ENCODE measurements at places on chromosomes 5 and 9.

DNA sequence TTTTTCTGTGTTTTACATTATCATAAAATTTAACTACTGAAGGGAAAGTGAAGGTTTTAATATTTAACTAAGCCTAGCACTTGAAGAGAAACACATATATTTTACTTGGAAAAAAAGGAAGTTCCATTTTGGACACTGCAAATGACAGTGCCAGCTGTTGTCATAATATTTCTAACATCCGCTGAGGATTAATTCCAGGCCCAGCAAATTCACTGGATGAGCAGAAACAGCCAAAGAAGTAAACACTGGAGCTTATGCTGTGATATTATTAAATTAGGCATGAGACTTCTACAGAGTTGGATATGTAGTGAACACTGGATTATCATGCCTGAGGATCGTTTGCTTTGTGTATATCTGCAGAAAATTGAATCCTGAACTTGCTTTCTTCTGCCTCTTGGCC lies 67.6 kb downstream of the GHR start:
- H3K4me1 ChIP-seq, result no peaks in the 10 kb centered on the region
- H3K27ac ChIP-seq, result no peak overlapping the region
- no peak for DNase-seq
- H3K4me3 ChIP-seq, result no peak overlapping the region

- no peaks in the 10 kb centered on the region for H3K27me3 ChIP-seq
- no peak overlapping the region for H3K4me3 ChIP-seq
- no peak for DNase-seq
- no peak overlapping the region for H3K27ac ChIP-seq
- H3K4me1 ChIP-seq, result peaks cover 25% of the 10 kb centered on the region
Observed at GRCh38 chr9:15248081-15248480, 58.9 kb downstream of the TTC39B start.

DNA sequence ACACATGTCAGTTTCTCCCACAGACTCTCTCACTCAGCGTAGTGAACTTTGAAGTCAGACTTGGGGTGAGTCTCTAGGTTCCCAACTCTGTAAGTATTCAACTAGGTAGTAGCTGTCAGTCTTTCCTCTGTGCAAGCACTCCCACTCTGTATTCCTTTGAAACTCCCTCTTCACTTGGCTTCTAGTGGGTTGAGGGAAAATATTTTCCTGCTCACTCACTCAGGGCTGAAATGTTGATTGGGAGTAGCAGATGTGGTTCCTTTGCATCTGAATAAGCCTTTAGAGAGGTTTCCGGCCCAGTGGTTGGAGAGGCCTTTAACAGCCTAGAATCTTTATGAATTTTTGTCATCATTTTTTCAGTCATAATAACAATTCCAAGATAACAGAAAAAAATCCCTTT lies 18.1 kb upstream of the ARRDC3 start:
- peaks cover 7% of the 10 kb centered on the region for H3K4me1 ChIP-seq
- peak overlapping the region; percentile 24 for H3K27ac ChIP-seq
- H3K36me3 ChIP-seq, result peaks cover 2% of the 10 kb centered on the region
- H3K27me3 ChIP-seq, result no peaks in the 10 kb centered on the region

- no peaks in the 10 kb centered on the region for H3K27me3 ChIP-seq
- H3K27ac ChIP-seq, result no peak overlapping the region
- H3K4me1 ChIP-seq, result no peaks in the 10 kb centered on the region
- no peak overlapping the region for H3K4me3 ChIP-seq
- no peak for DNase-seq
Observed at GRCh38 chr5:124986170-124986569, 239.7 kb upstream of the ZNF608 start.

DNA sequence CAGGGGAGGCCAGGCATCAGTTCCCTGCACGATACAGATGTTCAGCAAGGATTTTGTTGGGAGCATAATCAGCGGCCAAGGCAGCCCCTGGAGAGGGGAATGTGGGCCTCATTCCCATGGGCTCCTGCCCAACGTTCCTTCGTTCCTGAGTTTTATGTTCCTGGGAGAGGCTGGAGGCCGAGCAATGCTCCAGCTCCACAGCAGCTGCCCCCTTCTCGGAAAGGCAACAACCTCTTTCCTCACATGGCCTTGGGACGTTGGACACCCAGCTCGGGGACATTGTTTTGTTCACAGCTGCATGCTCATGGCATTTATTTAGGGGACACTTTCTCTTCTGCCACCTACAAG lies 63.8 kb upstream of the COL15A1 start:
- DNase-seq, result no peak
- H3K4me1 ChIP-seq, result no peaks in the 10 kb centered on the region
- H3K27me3 ChIP-seq, result peaks cover 61% of the 10 kb centered on the region
- H3K4me3 ChIP-seq, result no peak overlapping the region

- H3K27ac ChIP-seq, result no peak overlapping the region
- no peaks in the 10 kb centered on the region for H3K27me3 ChIP-seq
Observed at GRCh38 chr5:119470105-119470763, 17.9 kb downstream of the HSD17B4 start.

GRCh38 chr5:75710637-75711036 lies 6.6 kb downstream of the POC5 start:
- H3K27me3 ChIP-seq, result no peaks in the 10 kb centered on the region
- no peak overlapping the region for H3K4me3 ChIP-seq
- peaks cover 21% of the 10 kb centered on the region for H3K4me1 ChIP-seq
- H3K36me3 ChIP-seq, result peaks cover 9% of the 10 kb centered on the region
- no peak for DNase-seq

- peaks cover 22% of the 10 kb centered on the region for H3K4me1 ChIP-seq
- peak overlapping the region; percentile 99 for H3K27ac ChIP-seq
- no peaks in the 10 kb centered on the region for H3K27me3 ChIP-seq
- DNase-seq, result no peak
- peak overlapping the region; percentile 85 for H3K4me3 ChIP-seq
- peaks cover 9% of the 10 kb centered on the region for H3K36me3 ChIP-seq
Observed at GRCh38 chr5:87340716-87341115, 72.0 kb downstream of the CCNH start.

- H3K27ac ChIP-seq, result no peak overlapping the region
- H3K27me3 ChIP-seq, result peaks cover 56% of the 10 kb centered on the region
- no peaks in the 10 kb centered on the region for H3K36me3 ChIP-seq
Observed at GRCh38 chr5:38422622-38423021, 133.8 kb downstream of the LIFR start.

- H3K36me3 ChIP-seq, result no peaks in the 10 kb centered on the region
- H3K4me3 ChIP-seq, result no peak overlapping the region
- H3K27me3 ChIP-seq, result no peaks in the 10 kb centered on the region
- H3K27ac ChIP-seq, result no peak overlapping the region
Observed at GRCh38 chr5:97563050-97563657, 380.1 kb upstream of the RIOK2 start.

GRCh38 chr5:158777647-158778350 lies 321.9 kb downstream of the EBF1 start:
- no peaks in the 10 kb centered on the region for H3K36me3 ChIP-seq
- H3K4me3 ChIP-seq, result no peak overlapping the region
- H3K27ac ChIP-seq, result no peak overlapping the region
- H3K27me3 ChIP-seq, result peaks cover 33% of the 10 kb centered on the region

- no peaks in the 10 kb centered on the region for H3K36me3 ChIP-seq
- no peak overlapping the region for H3K4me3 ChIP-seq
- no peaks in the 10 kb centered on the region for H3K27me3 ChIP-seq
- DNase-seq, result no peak
- H3K27ac ChIP-seq, result no peak overlapping the region
Observed at GRCh38 chr9:81474125-81474524, 215.2 kb downstream of the TLE1 start.

- H3K36me3 ChIP-seq, result no peaks in the 10 kb centered on the region
- no peak for DNase-seq
- peaks cover 9% of the 10 kb centered on the region for H3K27me3 ChIP-seq
- no peaks in the 10 kb centered on the region for H3K4me1 ChIP-seq
- no peak overlapping the region for H3K27ac ChIP-seq
Observed at GRCh38 chr5:137051161-137051560, 448.0 kb downstream of the SPOCK1 start.

GRCh38 chr9:86500667-86501435 lies 146.6 kb upstream of the TUT7 start:
- no peaks in the 10 kb centered on the region for H3K4me1 ChIP-seq
- H3K36me3 ChIP-seq, result no peaks in the 10 kb centered on the region
- no peak overlapping the region for H3K4me3 ChIP-seq
- no peak overlapping the region for H3K27ac ChIP-seq
- peaks cover 65% of the 10 kb centered on the region for H3K27me3 ChIP-seq

DNA sequence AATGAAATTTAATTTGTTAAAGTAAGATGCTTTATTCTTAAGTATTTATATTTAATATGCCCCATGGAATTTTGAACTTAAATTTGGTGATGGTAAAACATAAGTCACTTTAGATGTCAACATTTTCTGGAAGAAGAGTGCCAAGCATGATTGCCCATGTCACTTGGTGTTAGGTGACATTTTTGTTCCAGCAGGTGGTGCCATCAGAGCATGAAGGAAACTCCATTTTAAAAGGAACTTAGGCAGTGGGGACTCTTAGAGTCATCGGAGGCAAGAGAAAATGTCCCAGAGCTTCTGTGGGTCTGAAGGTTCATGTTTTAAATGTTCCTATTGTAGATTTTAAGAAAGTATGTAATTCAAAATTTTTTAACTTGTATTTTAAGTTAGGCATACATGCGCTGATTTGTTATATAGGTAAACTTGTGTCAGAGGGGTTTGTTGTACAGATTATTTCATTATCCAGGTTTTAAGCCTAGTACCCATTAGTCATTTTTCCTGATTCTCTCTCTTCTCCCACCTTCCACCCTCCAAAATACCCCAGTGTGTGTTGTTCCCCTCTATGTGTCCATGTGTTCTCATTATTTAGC lies 789.3 kb downstream of the SEMA5A start:
- no peaks in the 10 kb centered on the region for H3K4me1 ChIP-seq
- H3K36me3 ChIP-seq, result no peaks in the 10 kb centered on the region
- DNase-seq, result no peak
- H3K4me3 ChIP-seq, result no peak overlapping the region

DNA sequence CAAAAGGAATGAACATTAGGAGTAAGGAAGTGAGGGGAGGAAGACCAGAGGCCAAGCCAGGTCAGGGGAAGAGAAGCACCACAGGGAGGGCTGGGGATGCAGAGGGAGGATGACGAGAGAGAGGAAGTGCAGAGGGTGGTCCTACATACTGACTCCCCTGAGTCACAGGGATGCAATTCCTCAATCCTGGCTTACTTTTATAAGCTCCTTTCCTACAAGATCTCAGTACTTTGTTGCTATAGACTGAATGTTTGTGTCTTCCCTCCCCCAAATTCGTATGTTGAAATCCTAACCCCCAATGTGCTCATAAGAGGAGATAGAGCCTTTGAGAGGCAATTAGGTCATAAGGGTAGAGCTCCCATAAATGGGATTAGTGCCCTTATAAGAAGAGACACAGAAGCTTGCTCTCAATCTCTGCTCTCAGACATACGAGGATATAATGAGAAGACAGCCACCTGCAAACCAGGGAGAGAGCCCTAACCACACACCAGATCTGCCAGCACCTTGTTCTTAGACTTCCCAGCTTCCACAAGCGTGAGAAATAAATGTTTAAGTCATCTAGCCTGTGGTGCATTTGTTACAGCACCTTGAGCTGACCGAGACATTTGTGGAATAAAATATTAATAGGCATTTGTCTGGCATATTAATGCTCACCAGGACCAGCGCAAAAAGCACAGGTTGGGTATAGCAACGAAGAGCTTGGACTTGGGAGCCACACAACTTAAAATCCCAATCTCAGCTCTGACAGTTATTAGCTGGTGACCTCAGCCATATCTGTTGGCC lies 33.4 kb downstream of the GCNT4 start:
- DNase-seq, result no peak
- peaks cover 6% of the 10 kb centered on the region for H3K4me1 ChIP-seq
- H3K4me3 ChIP-seq, result no peak overlapping the region

DNA sequence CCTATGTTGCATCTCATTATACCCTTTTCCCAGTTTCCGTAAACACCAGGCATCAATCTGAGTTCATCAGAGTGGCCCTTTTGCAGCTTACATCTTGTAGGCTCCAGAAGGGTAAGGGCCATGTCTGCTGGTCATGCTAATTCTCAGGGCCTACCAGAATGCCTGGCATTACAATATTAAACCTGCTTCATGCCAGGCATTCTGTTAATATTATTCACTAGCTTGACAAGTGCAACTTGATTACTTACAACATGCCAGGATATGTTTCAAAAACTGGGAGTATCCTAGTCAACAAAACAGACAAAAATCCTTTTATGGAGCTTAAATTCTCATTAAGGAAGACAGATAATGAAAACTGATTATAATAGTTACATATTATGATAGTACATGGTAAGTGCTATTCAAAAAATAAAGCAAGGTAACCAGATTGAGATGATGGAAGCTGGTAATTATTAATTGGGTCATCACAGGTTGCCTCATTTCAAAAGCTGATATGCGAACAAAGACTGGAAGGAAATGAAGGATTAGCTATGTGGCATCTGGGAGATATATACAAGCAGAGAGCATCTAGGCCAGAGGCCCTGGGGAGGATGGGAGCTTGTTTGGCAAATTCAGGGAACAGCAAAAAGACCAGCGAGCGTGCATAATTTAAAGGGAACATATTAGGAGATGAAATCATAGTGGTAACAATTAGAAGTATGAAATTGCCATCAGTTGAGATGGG lies 406.3 kb downstream of the DMRT2 start:
- H3K36me3 ChIP-seq, result no peaks in the 10 kb centered on the region
- no peak for DNase-seq
- H3K27me3 ChIP-seq, result peaks cover 13% of the 10 kb centered on the region
- peaks cover 2% of the 10 kb centered on the region for H3K4me1 ChIP-seq
- H3K4me3 ChIP-seq, result no peak overlapping the region

DNA sequence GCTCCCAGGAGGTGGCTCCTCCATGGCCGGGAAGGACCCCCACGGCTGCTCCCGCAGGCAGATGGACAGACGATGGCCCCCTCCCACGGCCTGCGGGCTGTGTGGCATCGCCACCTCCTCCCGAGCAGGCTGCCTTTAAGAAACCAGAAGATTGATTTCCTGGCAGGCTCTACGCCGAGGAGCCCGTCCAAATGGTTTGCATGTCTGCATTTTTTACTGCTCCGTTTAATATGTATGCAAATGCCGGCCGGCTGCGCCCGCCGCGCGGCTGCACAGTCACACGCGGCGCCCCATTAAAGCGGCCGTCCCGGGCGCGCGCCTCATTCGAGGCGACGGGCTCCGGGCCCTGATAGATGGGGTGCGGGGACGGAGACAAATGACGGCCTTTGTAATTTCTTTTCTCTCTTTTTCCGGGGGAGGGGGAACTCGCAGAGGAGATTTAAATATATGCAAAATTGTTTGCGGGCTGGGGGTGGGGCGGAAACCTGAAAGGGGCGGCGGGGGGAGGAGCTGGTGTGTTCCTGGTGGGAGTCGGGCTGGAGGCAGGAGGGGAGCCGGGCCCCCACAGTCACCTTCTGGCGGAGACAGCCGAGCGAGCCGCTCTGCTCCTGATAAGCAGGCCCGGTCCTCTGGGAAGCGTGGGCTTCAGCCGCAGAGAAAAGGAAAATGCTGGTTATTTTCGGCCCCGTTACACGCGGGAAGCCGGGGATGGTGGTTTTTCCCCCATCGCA lies 158.7 kb upstream of the IER5L start:
- H3K27me3 ChIP-seq, result peaks cover 12% of the 10 kb centered on the region
- H3K27ac ChIP-seq, result peak overlapping the region; percentile 84
- peaks cover 17% of the 10 kb centered on the region for H3K4me1 ChIP-seq
- peak overlapping the region; percentile 91 for H3K4me3 ChIP-seq

DNA sequence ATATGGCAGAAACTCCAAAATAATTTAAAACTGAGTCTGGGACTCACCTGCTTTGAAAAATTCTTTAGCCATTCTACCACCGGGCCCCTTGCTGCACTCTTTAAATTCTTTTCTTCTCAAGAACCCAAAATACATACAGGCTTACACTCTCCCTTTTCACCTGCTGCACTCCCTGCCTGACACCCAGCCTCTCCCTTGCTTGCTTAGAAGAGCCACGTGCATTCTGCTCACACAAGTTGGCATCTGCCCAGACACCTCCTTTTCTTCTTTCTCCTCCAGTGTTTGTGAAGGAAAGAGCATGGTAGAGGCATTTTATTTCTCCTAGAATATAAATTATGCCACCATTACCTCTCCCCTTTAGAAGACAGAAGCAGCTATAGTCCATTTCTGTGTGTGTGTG lies 39.0 kb upstream of the AOPEP start:
- H3K27ac ChIP-seq, result no peak overlapping the region

Measured in T-helper 17 cell (primary cell).